Stimulated activated CD4-positive, alpha-beta T cell treated with anti-CD3 and anti-CD28 coated beads, Interleukin-15, amount 100 ng/mL, for 1 hour (primary cell): ENCODE measurements at places on chromosomes 16 and 17.

DNA sequence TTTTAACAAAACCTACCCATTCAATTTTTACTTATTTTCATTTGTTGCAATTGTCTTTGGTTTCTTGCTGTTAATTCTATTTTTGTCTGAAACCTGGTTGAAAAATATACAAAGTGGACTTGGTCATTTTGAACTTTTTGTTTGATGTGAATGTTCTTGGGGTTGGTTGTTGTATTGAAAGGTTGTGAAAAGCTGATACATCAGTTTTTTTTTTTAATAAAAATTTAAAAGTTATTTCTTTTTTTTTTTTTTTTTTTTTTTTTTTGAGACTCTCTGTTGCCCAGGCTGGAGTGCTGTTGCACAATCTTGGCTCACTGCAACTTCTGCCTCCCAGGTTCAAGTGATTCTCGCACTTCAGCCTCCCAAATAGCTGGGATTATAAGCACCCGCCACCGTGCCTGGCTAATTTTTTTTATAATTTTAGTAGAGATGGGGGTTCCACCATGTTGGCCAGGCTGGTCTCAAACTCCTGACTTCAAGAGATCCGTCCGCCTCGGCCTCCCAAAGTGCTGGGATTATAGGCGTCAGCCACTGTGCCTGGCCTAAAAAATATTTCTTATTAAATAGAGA lies 28.9 kb downstream of the WIPF2 start:
- DNase-seq = no peak

DNA sequence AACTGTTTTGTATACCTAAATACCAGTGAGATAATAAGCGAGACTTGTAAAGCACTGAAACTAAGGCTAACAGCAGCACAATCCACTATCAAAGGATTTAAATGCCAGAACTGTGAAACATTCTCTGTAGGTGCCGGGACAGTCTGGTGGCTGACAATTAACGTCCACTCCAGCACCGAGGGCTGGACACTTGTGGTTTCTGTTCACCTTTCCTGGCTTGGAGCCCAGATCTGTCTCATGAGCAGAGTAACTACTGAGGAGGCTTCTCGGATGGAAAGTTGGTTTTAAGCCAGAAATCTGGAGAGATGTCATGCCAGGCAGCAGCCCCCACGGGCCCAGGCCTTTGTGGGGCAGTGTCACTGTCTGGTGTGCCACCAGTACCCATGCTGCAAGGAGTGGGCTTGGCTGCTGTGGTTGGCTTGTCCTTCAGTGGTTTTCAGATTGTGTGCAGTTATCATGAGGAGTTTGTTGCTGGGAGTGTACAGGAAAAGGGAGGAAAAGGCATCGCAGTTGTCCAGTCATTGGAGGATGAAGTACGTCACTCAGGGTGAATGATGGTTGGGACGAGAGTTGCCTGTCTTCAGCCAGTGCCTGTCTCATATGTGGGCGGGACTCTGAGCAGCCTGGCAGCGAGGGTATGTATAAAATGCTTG lies 35.5 kb downstream of the UBN1 start:
- no peak for DNase-seq

DNA sequence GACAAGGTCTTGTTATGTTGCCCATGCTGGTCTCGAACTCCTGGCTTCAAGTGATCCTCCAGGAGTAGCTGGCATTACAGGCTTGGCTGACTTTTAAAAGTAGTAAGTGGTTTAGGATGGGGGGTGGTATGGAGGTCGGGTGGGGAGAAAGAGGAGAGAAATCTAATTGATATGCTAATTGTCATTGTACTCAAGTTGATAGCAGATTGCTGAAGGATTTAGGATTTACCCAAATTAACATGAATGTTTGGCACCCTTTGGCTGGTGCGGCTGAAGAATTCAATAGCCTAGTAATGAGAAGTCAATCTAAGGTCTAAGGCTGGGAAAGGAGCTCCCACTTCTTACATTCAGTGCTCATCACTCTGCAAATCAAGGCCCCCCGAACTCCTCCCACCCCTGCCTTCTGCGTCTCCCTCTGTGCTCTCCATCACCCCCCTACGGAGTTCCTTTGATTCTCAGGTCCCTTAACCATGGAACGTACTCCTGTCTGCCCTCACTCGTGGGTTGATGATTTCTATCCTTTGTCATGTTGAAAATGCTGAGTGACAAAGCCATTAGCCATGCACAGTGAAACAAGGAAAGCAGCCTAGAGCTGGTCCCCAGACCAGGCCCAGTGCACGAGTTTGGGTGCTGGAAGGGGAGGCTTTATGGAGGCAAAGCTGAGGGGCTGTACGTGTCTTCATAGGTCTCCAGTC lies 17.3 kb downstream of the CDH13 start:
- no peak for DNase-seq

DNA sequence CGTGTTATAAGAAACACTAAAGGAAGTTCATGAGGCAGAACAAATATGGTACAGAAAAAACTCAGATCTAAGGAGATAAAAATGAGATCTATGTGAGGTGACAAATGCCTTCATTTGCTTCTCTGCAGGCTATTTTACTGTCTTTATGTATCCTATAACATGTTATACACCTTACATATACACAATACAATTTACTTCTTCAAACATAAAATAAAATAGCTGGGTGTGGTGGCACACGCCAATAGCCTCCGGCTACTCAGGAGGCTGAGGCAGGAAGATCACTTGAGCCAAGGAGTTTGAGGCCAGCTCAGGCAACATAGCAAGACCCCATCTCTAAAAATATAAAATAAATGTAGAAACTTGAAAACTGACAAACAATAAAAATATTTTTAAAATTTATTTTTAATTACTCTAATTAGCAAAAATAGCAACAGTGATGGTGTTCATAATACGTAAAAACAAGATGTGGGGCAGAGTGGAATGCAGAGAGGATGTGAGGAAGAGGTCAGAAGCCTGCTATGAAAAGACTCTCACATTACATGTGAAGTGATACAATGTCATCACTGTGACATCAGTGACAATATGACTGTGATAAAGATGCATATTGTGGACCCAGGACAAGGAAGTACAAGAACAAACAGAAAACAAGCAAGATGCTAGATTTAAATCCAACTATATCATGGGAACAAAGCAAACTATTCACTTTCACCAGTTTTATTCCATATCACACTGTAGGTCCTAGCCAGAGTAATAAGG lies 31.0 kb downstream of the VPS53 start:
- DNase-seq = no peak

- no peak for DNase-seq
Observed at GRCh38 chr17:39193346-39193745, 4.1 kb downstream of the CACNB1 start.

DNA sequence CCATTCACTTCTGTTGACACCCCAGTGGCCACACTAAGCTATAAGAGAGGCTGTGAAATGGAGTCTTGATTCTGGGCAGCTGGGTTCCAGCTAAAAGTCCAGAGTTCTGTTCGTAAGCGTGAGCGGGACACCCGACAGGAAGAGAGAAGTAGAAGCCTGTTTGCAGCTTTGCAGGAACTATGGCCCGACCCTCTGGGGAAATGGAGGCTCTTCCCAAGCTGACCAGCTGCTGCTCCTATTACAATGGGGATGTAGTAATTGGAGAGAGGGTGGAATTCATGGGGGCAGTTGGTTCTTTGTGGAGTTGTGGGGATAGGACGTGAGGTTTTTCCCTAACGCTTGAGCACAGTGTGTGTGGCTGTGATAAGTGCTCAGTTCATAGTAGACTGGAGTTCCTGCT lies 28.4 kb downstream of the UBALD1 start:
- no peak for DNase-seq

GRCh38 chr17:64603987-64604386 lies 58.1 kb downstream of the SMURF2 start:
- DNase-seq = no peak

DNA sequence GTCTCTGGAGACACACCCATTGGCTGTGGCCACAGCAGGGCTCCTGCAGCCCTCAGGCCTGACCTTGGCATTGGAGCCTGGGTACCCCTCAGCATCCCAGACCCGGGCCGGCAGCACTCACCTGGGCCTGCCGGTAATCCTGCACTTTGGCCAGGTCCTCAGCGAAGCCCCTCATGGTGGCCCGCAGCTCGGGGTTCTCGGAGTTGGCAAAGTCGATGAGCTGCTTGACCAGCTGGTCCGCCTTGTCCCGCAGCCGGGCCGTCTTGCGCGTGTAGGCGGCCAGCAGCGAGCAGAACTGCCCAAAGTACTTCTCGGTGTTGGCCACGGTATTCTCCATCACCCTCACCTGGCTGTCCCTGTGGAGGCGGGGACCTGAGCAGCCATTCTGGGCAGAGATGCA lies 2.2 kb downstream of the CIBAR2 start:
- no peak for DNase-seq

- DNase-seq = no peak
Observed at GRCh38 chr17:19973156-19973555, 4.5 kb downstream of the AKAP10 start.

- DNase-seq = no peak
Observed at GRCh38 chr17:45751466-45751865, 32.7 kb upstream of the CRHR1 start.
